ENCODE measurements at places on chromosomes 11 and 22. TPM values are rescaled to one million over a fixed set of nuclear protein-coding genes. Genes with fewer than 3 reads are reported as not detected.
A peak's percentile ranks its signal among the peaks of the same experiment; 100 is the strongest.

DNA sequence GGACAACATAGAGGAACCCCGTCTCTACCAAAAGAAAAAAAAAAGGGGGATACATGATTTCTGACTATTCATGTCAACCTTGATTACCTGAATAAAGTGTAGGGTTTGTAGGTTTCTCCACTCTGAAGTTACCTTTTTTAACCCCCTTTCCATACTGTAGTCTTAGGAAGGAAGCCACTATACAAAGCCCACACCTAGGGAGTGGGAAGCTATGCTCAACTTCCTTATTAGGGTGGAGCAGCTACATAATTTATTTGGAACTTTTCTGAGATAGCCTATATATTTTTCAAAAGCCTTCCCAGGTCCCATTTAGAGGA lies 582 bp upstream of the ATP6V1E1 start:
- H3K4me1 ChIP-seq: peaks cover 15% of the 10 kb centered on the region
- H3K27ac ChIP-seq: peak overlapping the region; percentile 99
- H3K36me3 ChIP-seq: peaks cover 24% of the 10 kb centered on the region
- H3K4me3 ChIP-seq: peak overlapping the region; percentile 89

TPBGL gene
- total RNA-seq: not detected

- H3K4me3 ChIP-seq: no peak overlapping the region
- no peaks in the 10 kb centered on the region for H3K27me3 ChIP-seq
- H3K27ac ChIP-seq: no peak overlapping the region
- no peak for DNase-seq
These were observed 1172.8 kb upstream of the TENM4 start for GRCh38 chr11:80613655-80614054.

DNA sequence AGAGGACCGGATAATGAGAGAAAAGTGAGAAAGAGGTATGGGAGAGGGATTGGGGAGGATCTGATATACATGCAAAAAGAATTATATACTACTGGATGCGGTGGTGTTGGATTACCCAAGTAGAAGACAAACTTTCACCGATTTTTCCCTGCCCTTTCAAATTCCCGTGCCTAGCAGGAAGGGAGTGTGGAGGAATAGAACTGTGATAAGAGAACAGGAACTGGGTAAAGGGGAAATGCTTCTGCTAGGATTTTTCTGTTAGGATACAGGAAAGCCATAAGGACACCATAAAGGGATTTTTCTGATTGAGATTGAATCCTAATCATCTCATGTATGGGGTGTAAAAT lies 480 bp upstream of the MTMR2 start:
- H3K36me3 ChIP-seq: peaks cover 27% of the 10 kb centered on the region
- no peak for DNase-seq
- peak overlapping the region; percentile 89 for H3K4me3 ChIP-seq
- peak overlapping the region; percentile 86 for H3K27ac ChIP-seq

MFNG gene
- total RNA-seq: 22.1 TPM

DNA sequence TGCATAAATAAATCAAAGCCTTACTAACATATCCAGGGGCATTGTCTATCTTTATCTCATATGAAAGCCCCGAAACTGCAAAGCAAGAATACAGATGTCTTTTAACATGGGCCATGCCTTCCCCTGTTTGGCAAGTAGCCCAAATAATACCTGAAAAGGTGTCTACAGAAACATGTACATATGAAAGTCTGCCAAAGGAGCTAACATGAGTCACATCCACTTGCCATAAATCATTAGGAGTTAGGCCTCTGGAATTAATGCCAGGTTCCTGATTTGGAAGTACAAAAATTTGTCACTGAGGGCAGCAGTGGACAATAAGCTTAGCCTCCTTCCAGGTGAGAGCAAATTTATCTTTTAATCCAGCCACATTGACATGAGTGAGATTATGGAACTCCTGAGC lies 85.5 kb upstream of the PGR start:
- no peak overlapping the region for H3K4me3 ChIP-seq
- no peaks in the 10 kb centered on the region for H3K27me3 ChIP-seq
- no peak for DNase-seq
- H3K27ac ChIP-seq: no peak overlapping the region

DNA sequence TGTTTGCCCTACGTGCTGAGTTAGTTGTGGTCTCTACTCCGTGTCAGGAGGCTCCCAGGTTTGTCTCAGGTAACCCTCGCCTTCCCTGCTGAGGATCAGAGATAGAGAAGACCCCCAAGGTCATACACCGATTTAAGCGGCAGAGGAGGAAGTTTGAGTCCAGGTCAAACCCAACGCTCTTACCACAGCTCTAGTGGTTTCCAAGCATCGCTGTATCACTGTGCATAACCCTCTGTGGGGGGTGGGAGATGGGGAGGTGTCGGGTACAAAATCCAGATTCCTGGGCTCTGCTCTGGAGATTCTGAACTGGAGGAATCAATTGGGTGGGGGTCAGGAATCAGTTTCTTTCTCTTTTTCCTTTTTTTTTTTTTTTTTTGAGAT lies 627 bp downstream of the DNAJC4 start:
- H3K27ac ChIP-seq: no peak overlapping the region
- peaks cover 81% of the 10 kb centered on the region for H3K36me3 ChIP-seq
- H3K4me1 ChIP-seq: peaks cover 7% of the 10 kb centered on the region

DNA sequence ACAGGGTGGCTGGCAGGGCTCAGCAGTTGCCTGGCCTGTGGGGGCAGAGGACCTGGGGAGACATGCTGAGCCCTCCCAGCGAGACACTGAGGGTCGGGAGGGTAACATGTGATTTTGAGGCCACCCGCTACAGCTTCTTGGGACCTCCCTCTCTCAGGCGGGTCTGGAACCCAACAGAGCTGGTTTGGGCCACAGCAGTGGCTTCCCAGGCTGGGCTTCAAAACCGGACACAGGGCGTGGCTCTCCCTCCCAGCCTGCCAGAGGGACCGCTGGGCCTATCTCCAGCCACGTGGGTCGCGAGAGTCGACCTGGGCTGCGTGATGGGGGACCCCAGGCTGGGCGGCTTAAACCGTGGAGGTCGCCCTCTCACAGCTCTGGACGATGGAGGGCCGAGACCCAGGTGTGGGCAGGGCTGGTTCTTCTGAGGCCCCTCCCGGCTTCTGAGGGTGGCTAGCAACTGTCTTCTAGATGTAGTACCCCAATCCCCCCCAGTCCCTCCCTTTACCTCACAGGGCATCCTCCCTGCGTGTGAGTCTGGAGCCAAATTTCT lies 91.7 kb downstream of the KCNQ1 start:
- no peak overlapping the region for H3K27ac ChIP-seq
- peaks cover 5% of the 10 kb centered on the region for H3K36me3 ChIP-seq
- no peaks in the 10 kb centered on the region for H3K27me3 ChIP-seq
- DNase-seq: no peak

DNA sequence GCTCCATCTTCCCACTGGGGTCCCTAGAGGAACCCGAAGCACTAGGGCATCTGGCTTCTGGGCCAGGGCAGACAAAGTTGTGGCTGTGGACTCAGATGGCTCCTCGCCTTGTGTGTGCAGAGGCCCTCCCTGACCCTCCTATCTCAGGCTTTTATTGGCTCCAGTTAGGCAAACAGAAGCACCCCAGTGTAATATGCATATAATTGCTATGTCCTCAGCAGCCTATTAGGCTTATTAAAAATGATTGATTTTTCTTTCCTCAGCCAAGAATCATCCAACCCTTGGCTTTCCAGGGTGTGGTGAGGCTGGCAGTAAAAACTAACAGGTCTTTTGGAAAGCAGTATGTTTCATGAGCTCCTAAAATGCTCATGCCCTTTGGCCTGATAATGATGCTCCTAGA lies 22.3 kb downstream of the UPB1 start:
- H3K4me1 ChIP-seq: peaks cover 36% of the 10 kb centered on the region
- DNase-seq: no peak
- H3K27ac ChIP-seq: no peak overlapping the region
- H3K4me3 ChIP-seq: no peak overlapping the region
- no peaks in the 10 kb centered on the region for H3K36me3 ChIP-seq

DNA sequence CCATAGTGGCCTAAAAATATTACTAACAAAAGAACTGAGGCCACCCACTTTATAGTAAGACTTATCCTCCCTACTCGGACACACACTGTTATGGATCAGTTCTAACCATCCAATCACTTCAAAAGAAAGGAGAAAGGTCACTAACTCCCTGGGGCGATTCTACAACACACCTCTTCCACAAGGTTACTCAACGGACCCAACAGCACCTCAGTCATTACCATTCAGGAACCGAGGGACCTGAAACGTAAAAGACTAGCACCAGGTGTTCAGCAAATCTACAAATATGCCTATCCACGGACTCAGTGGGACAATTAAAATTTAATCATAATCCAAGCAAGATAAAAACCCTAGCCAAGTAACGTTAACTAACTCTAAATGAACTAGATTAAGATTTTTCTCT lies 1.6 kb downstream of the HNRNPUL2 start:
- no peaks in the 10 kb centered on the region for H3K27me3 ChIP-seq
- peak overlapping the region; percentile 83 for H3K27ac ChIP-seq
- no peak for DNase-seq
- peak overlapping the region; percentile 89 for H3K4me3 ChIP-seq
